ENCODE measurements at places on chromosomes 16 and 17. TPM values are rescaled to one million over a fixed set of nuclear protein-coding genes. Genes with fewer than 3 reads are reported as not detected.
A peak's percentile ranks its signal among the peaks of the same experiment; 100 is the strongest.

The NKD1 gene
- total RNA-seq = 27.8 TPM

DNA sequence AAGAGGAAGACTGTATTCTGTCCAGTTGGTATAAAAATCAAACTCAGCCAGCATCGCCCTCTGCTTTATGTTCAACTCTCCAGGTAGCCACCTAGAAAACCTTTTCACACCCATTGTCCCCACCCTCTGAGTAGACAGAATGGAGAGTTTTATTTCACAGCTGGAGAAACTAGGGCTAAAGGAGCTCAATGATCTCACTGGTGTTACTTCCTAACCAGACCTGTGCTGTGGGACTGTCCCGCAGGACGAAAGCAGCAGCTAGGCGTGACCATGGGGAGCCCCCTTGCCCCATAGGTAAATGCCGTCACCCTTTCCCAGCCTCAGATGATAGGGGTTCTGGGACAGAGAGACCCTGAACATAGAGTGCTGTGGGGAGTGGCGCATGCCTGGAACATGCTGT lies 67.7 kb downstream of the CYLD start:
- DNase-seq = no peak

DNA sequence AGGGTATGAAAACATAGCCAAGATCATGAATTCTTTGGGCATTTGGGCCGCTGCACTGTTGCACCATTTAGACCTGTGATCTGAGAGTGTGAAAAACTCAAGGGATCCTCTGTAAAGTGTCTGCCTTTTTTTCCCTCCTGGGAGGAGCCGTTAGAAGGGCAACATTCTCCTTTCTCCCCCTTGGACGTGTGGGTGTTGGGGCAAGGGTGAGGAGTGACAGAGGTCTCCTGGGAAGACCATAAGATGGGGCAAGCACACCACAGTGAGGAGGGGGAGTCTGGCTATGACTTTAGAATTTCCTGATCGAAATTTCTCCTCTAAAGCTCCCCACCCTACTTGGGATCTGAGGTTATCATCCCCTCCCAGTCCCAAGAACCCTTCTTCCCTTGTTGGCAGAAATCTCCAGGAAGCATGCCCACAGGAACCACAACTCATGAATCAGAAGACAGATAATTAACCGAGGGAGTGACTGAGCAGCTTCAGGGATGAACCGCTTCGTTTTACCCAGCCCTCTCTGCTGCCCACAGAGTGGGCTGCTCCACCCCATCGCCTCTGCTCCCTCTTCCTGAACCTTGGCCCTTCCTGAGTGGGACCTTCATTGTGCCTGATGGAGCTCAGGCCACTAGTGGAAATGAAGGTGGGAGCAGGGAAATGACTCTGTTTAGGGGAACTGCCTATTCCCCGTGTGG lies 4.2 kb downstream of the ITGB3 start:
- DNase-seq = no peak

- DNase-seq = no peak
Observed at GRCh38 chr16:84618581-84619460, 943 bp upstream of the COTL1 start.

GRCh38 chr17:34406226-34406625 lies 43.2 kb upstream of the CCL1 start:
- DNase-seq = no peak

- DNase-seq = peak; percentile 57
Observed at GRCh38 chr17:74239172-74239571, 25.8 kb downstream of the TTYH2 start.

- no peak for DNase-seq
Observed at GRCh38 chr17:46028374-46028773, 29.3 kb downstream of the STH start.

The CD300LB gene
- 0.49 TPM for total RNA-seq

The TERB1 gene
- 1.0 TPM for total RNA-seq

GRCh38 chr16:68236826-68237242 lies 907 bp upstream of the ESRP2 start:
- no peak for DNase-seq

- DNase-seq = no peak
Observed at GRCh38 chr17:4179071-4179470, 36.1 kb downstream of the CYB5D2 start.

DNA sequence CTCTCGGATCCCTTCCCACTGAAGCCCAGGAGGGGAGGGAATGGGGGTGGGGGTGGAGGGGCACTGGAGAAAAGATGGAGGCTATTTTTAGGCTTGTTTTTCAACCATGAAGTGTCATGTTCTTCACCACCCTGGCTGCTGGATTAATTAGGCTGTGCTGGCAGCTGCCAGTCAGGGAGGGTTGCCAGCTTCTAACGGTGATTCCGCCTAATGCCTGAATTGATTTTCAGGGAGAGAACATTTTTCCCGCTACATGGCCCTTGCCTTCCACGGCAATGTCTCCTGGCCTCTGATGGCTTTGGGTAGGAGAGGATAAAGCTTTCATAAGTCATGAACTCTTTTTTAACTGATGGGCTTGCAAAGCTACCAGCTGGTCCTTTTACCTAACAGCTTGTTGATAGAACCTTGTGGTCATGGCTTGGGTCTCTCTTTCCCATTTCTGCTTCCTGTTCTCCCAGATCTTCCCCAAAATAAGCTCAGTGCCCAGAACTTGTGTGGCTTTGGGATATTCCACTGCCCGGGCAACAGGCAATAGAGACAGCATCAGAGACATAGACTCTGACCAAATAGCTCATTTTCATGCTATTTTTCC lies 167.4 kb downstream of the PITPNC1 start:
- DNase-seq = no peak

The EVPL gene
- total RNA-seq = 84.2 TPM

The MT4 gene
- total RNA-seq = not detected

DNA sequence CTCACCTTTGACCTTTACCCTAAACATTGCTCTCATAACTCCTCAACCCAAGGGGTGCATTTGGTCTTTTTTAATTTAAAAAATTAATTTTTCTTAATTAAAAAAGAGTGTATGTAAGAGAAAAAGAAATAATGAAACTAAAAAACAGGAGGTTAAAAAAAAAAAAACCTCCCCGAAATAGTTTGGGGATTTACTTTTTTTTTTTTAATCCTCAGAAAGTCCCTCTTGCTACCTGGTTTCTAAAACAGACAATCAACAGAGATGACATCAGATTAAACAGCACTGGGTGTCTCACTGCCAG lies 301.3 kb downstream of the SOX9 start:
- DNase-seq = no peak

GRCh38 chr17:39635614-39636176 lies 1.2 kb upstream of the STARD3 start:
- DNase-seq = no peak

The CSH2 gene
- total RNA-seq = not detected

GRCh38 chr17:44581868-44582267 lies 24.6 kb downstream of the FZD2 start:
- no peak for DNase-seq

The AOC3 gene
- 89.9 TPM for total RNA-seq

- no peak for DNase-seq
Observed at GRCh38 chr17:4679658-4680057, 24.3 kb downstream of the PELP1 start.

GRCh38 chr16:2386990-2387389 lies 42.3 kb upstream of the CCNF start:
- DNase-seq = no peak

GRCh38 chr17:80683625-80684104 lies 139.0 kb downstream of the RPTOR start:
- no peak for DNase-seq

DNA sequence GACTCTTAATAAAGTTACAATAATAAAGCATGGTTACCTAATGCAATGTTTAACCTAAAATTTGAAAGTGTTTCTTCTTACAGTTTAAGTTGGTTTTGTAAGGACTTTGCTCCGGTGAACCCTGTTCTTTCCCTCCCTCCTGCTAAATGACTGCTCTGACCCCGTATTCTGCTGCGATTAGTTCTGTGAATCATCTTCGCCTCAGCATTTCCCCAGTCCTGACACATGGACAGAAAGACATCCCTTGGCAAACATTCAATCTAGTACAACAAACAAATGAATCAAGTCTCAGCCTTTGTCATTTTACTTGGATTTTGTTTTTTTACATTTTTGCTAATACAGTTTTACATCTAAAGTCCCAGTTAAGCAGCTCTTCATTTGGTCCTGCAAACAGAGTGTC lies 15.4 kb downstream of the KCNJ2 start:
- no peak for DNase-seq

GRCh38 chr16:54176376-54176901 lies 110.1 kb downstream of the IRX3 start:
- no peak for DNase-seq

DNA sequence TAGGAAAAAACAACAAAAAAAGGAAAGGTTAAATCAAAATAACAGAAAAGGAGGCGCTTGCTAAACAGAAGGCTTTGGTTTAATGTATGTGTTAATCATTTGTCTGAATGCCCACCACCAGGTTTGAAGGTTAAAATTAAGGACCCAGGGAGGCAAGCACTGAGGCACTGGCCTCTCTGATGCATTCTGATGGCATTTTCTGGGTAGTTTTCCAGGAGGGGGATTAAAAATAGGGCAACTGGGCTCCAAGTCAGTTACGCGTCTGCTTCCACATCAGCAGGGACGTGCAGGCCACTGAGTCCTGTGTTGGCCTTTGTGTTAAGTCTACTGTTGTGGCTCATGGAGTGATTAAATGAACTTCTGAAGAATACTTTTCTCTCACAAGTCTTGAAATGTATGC lies 26.9 kb downstream of the MARF1 start:
- DNase-seq = no peak

The HS3ST3A1 gene
- total RNA-seq = not detected

The FBXO39 gene
- 0.23 TPM for total RNA-seq

DNA sequence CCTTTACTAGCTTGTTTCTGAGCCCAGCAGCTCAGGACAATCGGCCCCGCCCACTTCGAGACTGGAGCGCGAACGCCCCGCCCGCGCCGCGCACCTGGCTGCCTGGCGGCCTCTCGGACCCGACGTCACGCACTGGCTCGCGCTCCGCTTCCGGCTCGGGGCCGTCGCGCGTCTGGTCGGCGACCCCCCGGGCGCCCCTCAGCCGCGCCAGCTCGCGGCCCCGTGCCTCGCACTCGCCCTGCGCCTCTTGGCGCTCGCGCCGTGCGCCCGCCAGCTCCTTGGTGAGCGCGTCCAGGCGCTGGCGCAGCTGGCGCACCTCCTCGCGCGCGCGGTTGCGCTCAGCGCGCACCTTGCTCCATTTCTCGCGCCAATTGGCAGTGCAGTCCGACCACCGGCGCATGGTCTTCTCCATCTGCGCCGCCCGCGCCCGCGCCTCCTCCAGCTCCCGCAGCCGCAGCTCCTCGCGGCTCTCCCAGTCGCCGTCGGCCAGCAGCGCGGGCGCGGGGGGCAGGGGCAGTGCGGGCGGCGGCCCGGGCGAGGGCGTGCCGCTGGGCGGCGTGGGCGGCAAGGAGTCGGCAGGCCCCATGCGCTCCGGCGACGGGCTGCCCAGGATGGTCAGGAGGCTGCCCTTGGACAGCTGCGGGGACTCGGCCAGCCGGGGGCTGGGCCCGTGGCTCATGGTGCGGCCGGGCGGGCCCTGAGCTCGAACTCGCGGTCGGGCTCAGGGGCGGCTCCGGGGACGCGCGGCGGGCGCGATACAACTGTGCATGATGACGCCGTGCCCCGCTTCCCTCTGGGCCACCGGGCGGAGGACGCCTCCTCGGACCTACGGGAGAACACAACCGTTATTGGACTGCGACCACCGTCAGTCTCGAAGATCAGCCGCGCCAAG lies 7.6 kb downstream of the CCDC102A start:
- DNase-seq = no peak

- no peak for DNase-seq
Observed at GRCh38 chr17:49341356-49341755, 20.7 kb downstream of the ZNF652 start.

GRCh38 chr17:20092261-20092867 lies 83.2 kb downstream of the SPECC1 start:
- no peak for DNase-seq

DNA sequence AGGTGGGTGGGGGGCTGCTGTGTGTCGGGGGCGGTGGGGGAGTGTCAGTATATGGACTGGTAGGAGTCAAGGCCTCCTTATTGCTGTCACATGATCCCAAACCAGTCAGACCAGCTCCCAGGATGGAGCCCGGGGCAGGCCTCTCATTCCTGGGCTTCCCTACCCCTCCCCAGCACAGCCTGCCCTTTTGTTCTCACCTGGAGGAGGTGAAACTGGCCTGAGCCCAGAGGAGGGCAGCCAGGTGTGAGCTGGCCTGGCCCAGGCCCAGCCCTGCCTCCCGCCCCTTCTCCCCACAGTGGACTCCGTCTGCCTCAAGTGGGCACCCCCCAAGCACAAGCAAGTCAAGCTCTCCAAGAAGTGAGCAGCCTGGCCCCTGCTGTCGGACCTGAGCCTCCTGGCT lies 4.6 kb downstream of the PRSS8 start:
- peak; percentile 78 for DNase-seq

- DNase-seq = no peak
Observed at GRCh38 chr17:1446201-1446600, 9.8 kb downstream of the CRK start.
